ENCODE measurements at places on chromosomes 16 and 17. TPM values are rescaled to one million over a fixed set of nuclear protein-coding genes. Genes with fewer than 3 reads are reported as not detected.

MAP2K6 gene
- total RNA-seq, result 0.72 TPM

HSBP1 gene
- 121 TPM for total RNA-seq

KRTAP2-2 gene
- total RNA-seq, result not detected

OVCA2 gene
- 22.2 TPM for total RNA-seq

ERCC4 gene
- total RNA-seq, result 9.6 TPM

FN3K gene
- total RNA-seq, result 14.3 TPM

RDM1 gene
- not detected for total RNA-seq

PRAC1 gene
- total RNA-seq, result not detected
